ENCODE measurements at places on chromosomes 6 and 20.
A peak's percentile ranks its signal among the peaks of the same experiment; 100 is the strongest.

GRCh38 chr6:77609106-77609505 lies 43.7 kb upstream of the MEI4 start:
- H3K4me3 ChIP-seq = no peak overlapping the region
- no peaks in the 10 kb centered on the region for H3K4me1 ChIP-seq
- DNase-seq = no peak
- no peak overlapping the region for H3K27ac ChIP-seq
- no peaks in the 10 kb centered on the region for H3K36me3 ChIP-seq
- H3K27me3 ChIP-seq = no peaks in the 10 kb centered on the region

GRCh38 chr20:53750827-53751619 lies 157.4 kb upstream of the ZNF217 start:
- peak; percentile 76 for DNase-seq
- no peaks in the 10 kb centered on the region for H3K27me3 ChIP-seq
- peak overlapping the region; percentile 59 for H3K4me3 ChIP-seq
- H3K36me3 ChIP-seq = no peaks in the 10 kb centered on the region

- H3K36me3 ChIP-seq = no peaks in the 10 kb centered on the region
- H3K27ac ChIP-seq = no peak overlapping the region
- H3K4me1 ChIP-seq = peaks cover 2% of the 10 kb centered on the region
- no peak overlapping the region for H3K4me3 ChIP-seq
- H3K27me3 ChIP-seq = peaks cover 14% of the 10 kb centered on the region
- DNase-seq = no peak
Measured at GRCh38 chr6:99333068-99333467, 16.4 kb downstream of the FAXC start.

GRCh38 chr6:33080127-33081089 lies 4.6 kb downstream of the HLA-DPB1 start:
- peaks cover 44% of the 10 kb centered on the region for H3K4me1 ChIP-seq
- DNase-seq = peak; percentile 31
- H3K27me3 ChIP-seq = no peaks in the 10 kb centered on the region
- H3K4me3 ChIP-seq = peak overlapping the region; percentile 71

GRCh38 chr6:71082033-71082650 lies 125.3 kb upstream of the B3GAT2 start:
- no peak overlapping the region for H3K4me3 ChIP-seq
- H3K27me3 ChIP-seq = peaks cover 3% of the 10 kb centered on the region
- H3K27ac ChIP-seq = no peak overlapping the region
- no peak for DNase-seq

Measured in activated CD8-positive, alpha-beta T cell treated with anti-CD3 and anti-CD28 coated beads for 36 hours (primary cell).